ENCODE measurements at places on chromosomes 16 and 17. TPM values are rescaled to one million over a fixed set of nuclear protein-coding genes. Genes with fewer than 3 reads are reported as not detected.

DNA sequence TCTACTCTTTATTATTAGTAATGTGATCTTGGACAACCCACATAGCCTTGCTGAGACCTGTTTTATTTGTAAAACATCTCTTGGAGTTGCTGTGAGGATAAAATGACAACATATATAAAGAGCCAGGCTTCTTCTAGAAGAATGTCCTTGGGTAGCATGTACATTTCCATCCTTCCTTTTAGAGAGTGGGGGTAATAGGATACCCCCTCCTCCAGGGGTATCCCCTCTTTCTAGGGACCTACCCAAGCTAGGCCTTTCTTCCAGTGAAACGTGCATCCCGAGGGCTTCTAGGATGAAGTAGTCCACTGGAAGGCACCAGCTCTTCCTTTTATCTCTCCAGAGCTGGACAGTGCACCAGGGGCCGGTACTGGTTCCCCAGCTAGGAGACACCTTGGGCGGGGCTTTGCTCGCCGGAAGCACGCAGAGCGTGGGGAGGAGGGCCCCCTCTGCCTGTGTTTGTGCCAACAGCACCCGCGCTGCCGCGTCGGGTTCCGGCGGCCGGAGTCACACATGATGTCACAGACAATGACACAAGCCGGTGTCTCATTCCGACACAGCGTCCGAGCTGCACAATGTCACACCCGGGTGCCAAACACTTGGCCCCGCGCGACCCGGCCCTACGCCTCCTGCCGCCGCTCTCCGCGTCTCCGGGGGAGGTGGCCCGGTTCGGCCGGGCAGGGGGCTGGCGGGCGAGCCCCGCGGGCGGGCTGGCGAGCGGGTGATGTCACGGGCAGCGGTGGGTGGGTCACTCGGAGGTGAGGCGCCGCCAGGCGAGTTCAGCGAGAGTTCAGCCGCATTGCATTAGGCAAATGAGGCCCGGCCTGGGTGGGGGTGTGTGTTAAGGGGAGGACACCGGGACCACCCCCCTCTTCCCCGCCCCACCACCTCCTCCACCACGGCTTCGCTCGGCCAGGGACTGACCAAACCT, 23.4 kb downstream of the GJD3 start:
- no peak for DNase-seq

DNA sequence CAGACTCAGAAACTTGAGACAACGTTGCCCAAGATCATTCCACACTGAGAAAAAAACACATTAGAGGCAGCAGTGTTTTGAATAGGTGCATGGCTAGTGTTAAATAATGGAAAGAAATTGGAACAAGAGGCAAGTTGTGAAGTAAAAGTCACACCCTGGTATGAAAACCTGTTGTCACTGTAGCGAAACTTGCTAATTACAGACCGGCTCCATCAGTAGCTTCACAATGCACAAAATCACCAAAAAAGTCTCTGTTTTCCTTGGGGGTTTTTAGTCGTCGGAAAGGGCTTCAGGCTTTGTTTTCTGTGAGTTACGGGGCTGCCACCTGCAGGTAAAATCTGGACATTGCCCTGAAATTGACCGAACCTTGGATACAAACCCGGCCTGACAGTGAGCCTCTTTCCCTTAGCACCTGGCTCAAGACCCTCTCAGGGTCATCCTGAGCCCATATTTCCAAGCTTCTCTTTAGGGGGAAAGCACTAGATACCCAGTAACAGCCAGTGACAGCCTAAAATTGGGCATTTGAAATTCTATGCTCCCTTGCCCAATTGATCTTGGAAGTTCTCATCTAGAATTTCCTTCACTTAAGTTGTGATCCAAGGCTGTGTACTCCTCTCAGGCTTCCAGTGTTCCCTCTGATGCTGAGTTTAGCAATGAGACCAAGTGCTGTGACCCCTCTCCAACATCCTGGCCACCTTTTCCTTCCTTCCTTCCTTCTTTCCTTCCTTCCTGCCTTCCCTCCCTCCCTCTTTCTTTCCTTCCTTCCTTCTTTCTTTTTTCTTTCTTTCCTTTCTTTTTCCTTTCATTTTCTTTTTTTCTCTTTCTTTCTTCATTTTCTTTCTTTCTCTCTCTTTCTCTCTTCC, 7.2 kb upstream of the GRB2 start:
- peak; percentile 86 for DNase-seq

GRCh38 chr17:49157784-49158183, 25.2 kb downstream of the B4GALNT2 start:
- no peak for DNase-seq

Gene CKLF
- total RNA-seq, result 65.1 TPM

DNA sequence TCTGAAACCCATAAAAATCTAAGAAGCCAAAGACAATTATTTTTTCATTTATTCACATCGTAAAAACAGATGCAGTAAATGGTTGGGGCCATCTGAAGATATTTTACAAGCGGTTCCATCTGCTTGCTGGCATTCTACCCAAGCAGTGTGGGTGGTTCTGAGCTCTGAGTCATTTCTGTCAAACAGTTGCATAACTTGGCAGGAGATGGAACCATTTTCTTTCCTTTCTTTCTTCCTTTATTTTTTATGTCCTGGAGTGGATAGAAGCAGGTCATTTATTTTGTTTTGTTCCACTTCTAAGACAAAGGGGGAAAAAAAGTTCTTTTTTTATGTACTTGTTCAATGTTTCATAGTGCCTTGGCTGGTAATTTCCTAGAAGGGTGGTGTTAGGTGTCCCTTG, 1151.9 kb upstream of the GOT2 start:
- DNase-seq, result peak; percentile 34

DNA sequence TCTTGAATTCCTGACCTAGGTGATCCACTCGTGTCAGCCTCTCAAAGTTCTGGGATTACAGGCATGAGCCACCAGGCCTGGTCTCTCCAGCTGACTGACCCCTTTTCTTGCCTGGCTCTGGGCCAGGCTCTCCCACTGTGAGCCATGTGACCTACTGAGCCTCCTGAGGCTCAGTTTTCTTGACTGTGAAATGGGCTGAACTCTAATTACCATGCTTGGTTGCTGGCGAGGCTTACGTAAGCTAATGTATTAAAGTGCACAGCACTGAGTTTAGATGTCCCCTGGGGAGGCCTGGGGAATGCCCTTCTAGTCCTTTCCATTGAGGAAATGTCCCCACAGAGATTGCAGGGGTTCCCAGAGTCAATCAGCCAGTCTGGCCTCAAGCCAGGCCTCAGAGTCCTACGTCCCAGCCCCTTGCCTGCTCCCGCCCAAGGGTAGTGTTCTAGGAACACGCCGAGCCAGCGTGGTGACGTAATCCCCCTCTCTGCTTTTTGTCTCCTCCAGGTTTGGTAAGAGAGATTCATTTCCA, 45.8 kb upstream of the LGALS9 start:
- no peak for DNase-seq

GRCh38 chr16:9091867-9092281, 430 bp downstream of the HAPSTR1 start:
- no peak for DNase-seq

DNA sequence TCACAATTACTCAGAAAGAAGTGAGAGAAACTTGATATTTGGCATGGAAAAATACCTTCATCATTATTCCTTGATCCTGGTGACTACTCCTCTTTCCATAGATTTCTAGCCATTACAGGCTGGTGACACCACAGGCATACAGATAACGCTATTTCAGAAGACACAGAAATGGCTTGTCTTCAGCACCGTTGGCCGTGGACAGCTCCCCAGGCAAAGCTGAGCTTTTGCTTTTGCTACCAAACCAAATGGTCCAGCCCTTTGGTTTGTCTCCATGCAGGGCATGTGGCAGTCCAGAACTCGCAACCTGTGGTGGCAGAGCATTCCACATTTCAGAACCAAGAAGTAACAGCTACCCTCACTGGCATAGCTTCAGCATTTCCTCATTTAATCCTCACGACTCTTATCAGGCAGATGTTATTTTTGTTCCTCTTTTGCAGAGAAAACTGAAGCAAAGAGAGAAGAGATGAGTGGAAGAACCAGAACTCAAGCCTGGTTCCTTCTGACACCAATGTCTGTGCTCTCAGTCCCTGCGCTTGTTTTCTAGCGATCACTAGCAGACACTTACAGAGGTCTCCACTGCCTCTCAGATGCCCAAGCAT, 55.5 kb downstream of the HS3ST4 start:
- DNase-seq, result no peak

DNA sequence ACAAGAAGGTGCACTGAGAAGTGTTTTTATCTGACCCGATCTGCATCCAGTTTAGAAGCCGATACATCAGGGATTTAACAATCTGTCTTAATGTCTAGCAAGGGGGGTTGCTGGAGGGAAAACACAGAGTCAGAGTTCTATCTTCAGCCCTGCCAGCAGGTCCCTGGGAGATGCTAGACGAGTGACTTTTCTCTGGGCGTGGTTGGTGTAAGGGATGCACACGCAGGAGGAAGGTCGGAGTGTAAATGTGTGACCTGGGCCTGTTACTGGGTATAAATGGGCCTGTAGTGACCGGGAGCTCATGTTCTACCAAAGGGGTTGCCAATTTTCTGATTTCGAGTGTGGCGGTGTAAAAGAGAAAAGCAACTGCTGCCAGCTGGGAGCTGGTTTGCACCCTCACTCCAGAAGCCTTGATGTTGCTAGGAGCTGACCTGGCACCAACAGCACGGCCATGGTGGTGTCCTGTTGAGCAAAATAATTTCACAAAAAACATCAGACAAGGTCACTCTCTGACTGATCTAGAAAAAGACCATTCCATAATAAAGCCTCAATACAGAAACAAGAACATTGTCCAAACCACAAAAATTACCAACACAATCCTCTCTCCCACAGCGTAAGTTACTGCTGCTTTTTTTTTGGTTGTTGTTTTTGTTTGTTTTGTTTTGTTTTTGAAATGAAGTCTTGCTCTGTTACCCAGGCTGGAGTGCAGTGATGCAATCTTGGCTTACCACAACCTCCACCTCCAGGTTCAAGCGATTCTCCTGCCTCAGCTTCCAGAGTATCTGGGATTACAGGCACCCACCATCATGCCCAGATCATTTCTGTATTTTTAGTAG, 1.3 kb upstream of the KCTD13 start:
- no peak for DNase-seq

DNA sequence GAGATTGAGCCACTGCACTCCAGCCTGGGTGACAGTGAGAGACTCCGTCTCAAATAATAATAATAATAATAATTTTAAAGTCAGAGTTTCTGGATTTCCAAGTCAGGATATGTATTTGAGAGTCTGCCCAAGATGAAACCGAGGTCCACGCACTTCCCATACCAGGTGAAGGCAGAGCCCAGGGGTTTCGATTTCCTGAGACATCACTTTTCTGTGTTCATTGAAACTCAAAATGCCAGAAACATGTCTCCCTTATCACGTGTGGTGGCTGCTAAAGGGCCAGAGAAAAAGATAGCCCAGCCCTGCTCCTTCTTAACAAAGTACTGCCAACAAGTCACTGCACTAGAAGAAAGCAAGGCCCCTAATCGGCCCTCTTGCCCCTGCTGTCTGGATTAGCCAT, 9.8 kb upstream of the RNF157 start:
- DNase-seq, result no peak

Gene TPSB2
- not detected for total RNA-seq

Gene FOXO3B
- 5.3 TPM for total RNA-seq

DNA sequence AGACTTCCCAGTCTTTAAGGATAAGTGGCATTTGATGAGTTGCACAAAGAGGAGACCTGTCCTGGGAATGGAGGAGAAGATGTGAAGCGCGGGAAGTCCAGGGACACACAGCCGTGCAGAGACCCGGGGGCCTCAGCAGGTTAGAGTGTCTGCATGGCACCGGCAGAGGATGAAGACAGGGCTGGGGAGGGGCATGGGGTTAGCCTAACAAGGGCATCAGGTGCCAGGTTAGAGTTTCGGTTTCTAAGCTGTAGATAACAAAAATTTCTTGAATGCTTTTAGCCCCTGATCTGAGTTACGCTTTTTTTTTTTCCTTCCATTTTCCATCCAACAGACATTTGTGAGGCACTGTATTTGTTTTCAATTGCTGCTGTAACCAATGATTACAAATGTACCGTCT, 594.3 kb downstream of the MAF start:
- DNase-seq, result no peak

Gene RAB26
- total RNA-seq, result 8.2 TPM

Gene KRT27
- not detected for total RNA-seq

Gene CCDC200
- total RNA-seq, result 0.55 TPM

DNA sequence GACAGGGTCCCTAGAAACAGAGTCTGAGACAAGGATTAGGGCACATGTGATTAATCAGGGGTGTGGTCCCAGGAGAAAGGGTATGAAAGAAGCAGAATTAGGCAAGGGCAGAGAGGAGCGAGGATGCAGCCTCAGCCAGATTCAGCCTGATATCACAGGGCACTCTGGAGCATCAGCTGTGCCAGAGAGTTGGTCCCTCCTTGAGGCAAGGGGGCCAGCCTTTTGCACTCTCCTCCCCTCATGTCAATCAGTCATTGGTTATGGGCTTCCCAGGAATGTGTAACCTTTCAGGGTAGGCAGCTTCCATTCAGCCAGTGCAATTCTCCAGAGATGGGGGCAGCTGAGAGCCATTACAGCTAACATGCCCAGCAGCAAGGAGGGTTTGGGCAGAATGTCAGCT, 152.6 kb upstream of the LHX1 start:
- no peak for DNase-seq

DNA sequence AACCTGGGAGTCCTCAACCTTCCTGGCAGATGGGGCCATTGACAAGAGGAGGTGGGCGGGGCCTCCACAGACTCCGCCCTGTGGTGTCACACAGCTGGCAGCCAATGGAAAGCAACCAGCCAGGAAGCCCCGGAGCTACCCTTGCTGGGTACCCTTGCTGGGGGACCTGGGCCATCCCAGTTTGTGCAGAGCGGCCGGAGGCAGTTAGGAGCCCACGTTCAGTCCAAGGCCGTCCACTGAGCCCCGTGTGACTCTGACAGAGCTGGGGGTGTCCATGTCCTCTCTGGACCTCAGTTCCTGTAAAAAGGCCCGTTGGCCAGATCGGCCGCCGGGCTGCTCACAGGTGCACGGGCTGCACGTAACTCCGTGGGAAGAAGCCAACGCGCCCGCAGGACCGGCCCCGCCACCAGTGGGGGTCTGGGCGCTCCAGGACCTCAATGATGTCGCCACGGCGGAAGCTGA, 17.1 kb upstream of the FAM83G start:
- DNase-seq, result no peak
